Activated naive CD8-positive, alpha-beta T cell treated with anti-CD3 and anti-CD28 coated beads, Interleukin-2, amount 50 U/mL, for 16 hours (primary cell): ENCODE measurements at places on chromosomes 2 and 18.

DNA sequence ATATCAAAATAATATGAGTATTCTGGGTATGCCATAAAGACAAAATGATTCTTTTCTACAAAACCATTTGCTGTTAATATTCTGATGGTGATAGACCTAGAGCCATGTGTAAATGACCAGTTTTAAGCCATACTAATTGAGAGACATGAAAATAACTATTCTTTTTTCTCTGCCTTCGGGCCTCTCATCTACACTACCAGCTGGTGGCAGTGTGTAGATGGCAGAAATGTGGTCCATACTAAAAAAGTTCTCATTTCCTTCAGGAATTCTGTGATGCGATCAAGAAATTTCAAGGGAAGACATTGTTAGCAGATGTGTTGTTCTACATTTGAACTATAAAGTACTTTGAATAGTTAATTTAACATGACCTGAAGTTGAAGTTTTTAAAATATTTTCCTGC, 485.2 kb downstream of the TRIB2 start:
- DNase-seq, result no peak

DNA sequence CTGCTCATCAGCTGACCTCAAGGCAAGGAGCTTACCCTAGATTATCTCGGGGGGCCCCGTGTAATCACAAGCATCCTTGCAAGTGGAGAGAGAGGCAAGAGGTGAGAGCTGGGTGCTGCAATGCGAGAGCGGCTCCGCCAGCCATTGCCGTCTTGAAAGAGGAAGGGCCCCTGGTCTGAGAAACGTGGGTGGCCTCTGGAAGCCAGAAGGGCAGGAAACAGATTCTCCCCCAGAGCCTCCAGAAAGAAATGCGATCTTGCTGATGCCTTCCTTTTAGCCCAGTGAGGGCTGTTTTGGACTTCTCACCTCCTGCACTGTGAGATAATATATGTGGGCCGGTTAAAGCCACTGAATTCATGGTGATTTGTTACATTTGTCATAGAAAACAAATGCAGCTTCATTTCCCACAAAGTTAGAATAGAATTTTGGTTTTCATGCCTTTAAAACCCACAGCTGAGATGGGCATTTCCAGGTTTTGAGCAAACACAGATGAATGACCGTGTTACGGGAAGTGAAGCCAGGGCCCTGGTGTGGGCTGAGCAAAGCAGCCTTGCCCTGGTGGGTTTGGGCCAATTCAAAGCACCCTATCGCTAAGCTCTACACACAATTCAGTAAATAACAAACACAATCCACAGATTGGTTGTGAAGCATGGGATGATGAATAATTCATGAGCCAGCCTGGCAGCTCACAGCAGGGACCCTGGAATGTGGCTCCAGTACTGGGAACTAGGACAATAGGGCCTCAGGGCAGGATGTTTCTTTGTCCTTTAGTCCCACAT, 319.9 kb upstream of the HS6ST1 start:
- DNase-seq, result no peak

GRCh38 chr2:47872941-47873340, 33.4 kb downstream of the FBXO11 start:
- no peak for DNase-seq

DNA sequence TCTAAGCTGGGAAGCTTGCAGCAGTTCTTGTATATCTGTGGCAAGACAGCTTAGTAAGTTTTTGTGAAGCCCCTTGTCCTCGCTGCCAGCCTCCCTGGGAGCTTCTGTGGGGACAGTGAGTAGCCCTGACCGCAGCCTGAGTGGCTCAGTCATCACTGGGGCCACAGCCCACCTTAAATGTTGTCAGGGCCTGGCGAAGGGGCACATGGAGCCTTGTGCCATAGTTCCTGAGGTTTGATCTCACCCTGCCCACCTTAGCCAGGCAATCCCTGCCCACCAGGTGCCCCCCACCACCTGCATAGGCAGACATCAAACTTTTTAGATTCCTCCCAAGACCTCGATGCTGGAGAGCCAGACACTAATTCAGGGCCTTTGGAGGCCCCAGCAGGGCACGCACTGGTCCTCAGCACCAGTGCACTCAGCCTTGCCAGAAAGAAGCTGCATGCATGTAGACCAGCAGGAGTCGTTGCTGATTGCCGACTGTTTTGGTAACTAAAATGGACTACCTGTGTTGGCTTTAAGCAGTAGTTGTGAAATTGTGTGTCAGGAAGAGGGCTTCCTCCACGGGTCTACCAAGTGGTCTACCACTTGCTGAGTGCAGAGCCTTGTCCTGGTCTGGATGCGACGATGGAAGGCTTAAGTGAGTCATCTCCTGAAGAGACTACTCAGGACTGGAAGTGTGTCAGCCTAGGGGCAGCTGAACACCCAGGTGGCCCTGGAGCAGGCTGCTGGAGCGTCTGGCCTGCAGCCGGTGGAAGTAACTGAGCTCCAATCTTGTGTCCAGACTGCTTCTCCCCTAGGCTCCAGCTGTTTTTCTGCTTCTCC, 233.1 kb downstream of the SEPTIN10 start:
- DNase-seq, result no peak

DNA sequence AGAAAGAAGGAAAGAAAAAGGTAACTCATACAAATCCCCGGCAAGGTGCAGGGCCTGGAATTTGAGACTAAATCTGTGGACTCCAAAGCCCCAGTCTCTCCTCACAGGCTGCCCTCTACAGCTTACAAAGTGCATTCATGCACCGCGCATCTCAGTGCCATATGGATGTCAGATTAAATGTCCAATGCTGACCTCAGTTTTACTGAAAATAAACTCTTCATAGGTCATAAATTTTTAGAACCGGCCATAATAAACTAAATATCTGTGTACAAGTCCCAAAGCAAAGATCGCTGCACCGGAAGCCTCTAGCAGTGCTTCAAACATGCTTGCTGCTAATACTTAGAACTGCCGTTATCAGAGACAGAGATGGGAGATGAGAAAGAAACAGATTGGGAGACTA, 17.7 kb downstream of the ST6GAL2 start:
- no peak for DNase-seq

DNA sequence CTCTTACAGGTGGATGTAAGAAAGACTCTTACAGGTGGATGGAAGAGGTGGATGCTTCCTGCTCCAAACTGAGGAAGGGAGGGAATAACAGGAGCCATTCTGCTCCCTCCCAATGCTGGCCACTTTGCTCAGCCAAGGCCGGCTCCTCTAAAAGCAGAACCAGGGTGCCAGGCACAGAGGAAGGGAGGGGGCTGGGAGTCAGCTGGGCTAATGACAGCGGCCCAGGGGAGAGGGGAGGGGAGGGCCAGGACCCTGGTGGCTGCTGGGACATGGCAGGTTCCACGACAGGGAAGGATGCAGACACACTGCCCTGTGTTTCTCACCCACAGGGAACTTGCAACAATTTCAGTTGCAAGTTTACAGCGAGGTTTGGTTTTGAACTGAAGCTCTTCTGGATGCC, 173.4 kb downstream of the ANAPC1 start:
- DNase-seq, result no peak

DNA sequence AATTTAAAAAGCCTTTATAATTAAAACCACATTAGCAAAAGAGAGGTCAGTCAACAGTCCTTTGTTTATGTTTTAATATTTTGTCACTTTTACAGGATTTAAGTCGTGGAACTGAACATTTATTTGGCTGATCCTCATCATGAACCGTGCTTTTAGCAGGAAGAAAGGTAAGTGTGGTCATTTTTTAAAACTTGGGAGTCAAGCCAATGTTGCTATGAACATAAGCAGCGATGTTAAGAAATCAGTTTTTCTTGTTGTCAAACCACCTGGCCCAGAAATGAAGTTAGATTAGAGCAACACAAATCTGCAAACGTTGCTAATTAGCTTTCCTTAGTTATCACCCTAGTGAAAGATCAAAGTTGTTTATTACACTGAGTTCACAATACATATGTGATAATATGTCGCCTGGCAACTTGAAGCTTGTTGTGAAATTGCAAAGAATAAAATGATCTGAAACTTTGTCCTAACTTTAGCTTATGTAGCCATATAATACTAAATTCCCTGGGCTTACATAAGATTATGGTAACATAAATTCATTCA, 186.0 kb downstream of the GULP1 start:
- DNase-seq, result no peak

DNA sequence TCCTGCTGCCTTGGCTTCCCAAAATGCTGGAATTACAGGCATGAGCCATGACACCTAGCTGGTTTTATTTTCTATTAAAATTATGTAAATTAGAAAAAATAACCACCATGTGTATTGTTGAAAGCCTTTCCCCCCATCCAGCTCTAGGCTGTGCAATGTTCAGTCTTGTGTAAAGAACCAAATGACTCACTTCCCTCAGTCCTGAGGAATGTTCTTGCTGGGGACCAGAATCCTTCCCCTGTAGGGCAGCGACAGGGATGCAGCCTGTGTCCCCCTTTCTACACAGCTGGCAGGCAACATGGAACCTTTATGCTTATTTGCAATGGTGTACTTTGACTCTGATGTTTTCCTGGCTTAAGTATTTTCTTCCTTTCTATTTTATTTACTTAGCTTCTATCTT, 29.4 kb downstream of the AOX1 start:
- no peak for DNase-seq

GRCh38 chr2:64196963-64197362, 52.7 kb upstream of the PELI1 start:
- no peak for DNase-seq

DNA sequence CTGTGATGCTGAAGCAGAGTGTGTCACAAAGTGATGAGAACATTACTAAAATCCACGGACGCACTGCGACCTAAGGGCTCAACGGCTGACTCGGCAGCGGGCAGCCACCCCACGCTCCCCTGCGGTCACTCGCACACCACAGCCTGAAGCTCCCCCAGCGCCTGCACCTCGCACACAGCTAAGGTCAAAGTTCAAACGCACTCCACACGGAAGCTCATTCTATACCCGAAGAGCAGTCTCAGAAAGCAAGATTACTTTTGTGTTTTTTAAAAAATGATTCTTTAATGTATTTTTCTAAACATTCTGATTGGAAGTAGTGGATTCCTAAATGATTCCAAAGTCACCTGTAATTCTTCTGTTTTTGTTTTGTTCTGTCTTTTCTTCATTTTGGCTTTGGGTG, 21.7 kb downstream of the ASPRV1 start:
- no peak for DNase-seq

DNA sequence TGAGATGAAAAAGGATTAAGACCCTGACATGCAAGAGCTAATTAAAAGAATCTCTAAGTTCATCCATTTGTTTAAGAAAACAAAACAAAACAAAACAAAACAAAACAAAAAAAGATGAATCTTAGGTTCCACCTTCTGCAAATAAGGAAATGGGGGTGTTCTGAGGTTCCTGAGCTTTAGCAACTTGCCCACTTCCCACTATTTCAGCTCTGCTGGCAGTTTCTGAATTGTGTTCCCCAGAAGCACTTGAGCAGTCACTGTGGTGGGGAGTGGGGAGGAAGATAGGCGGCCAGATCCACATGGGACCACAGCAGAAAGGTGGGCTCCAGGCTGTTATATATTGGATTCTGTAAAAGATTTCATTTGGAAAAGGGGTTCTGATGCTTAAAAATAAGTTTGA, 20.3 kb downstream of the INO80C start:
- DNase-seq, result no peak

- no peak for DNase-seq
These were observed 236.6 kb downstream of the PTH2R start for GRCh38 chr2:208643145-208643544.

- no peak for DNase-seq
These were observed 89.8 kb upstream of the NEUROD1 start for GRCh38 chr2:181770150-181770549.

GRCh38 chr18:11095211-11095610, 54.2 kb downstream of the PIEZO2 start:
- DNase-seq, result no peak

DNA sequence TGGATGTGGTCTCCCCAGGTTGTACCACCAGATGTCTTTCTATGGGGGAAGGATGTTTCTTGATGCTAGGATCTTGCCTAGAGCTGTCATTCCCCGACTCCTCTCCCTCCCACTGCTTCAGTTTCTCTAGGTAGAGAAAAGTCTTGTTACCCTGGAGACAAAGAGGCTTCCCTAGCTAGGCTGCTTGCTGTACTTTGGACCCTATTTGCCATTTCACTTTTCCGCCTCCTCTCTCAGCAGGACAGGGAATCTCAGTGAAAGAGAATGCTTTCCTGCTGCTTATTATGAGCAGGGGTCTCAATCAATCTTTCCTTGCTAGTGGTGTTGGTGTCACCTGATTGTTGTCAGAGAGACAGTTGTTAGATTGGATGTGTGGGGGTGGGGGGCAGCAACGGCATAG, 818.8 kb upstream of the GYPC start:
- DNase-seq, result no peak

DNA sequence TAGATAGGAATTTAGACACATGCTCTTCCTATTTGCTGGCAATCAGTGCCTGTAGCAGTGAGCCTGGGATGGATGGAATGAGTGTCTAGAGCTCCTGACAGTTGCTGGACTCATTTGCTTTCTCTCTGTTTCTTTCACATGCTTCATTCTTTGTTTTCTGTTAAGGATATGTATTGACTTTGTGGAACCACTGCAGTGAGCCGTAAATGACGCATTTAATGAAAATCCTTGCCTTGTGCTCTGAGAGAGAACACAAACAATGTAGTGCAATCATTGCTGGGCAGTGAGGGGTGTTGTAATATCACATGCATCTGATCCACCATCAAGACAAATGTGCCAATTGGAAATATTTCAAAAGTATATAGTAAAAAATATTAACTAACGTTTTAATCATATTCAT, 25.2 kb upstream of the CDH20 start:
- DNase-seq, result no peak

DNA sequence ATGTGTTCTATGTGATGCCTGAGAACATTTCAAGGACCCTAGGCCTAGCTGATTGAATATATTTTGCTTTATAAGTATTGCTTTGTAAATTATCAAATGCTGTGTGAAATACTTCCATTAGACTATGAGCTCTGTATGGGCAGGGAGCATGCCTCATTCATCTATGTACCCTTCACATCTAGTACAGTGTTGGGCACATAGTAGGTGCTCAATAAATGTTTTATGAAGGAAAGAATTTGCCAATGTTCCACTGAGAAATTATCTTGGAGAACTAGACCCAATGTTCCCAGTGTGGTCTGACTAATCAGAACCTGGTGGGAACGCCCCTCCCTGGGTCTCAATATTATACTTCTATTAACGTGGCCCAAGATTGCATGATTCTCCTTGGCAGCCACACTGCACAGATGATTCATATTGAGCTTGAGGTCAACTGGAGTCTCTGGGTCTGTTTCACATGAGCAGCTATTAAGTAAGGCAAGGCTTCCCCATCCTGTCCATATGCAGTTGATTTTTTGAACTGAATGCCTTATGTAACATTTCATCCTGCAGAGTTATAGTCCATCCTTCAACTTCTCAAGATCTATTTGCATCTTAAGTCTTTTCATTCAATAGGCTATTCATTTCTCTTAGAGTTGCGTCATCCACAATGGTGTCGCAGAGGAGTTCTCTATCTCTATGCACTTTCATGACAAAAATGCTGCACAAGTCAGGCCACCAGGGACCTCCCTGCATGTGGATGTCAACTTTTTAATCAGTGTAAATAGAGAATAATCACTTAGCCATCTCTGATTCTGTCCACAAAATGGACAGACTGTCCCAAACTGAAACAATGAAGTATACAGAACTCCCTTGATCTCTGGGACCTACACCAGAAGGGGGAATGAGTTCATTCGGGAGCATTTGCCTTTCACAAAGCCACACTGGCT, 257.6 kb downstream of the CYP26B1 start:
- no peak for DNase-seq
